GM23338 (cell line): ENCODE measurements at places on chromosomes 3 and 15. TPM values are rescaled to one million over a fixed set of nuclear protein-coding genes. Genes with fewer than 3 reads are reported as not detected.

PLSCR5 gene
- not detected in 2 replicates for total RNA-seq

RLBP1 gene
- total RNA-seq, result not detected in 2 replicates

- DNase-seq, result no peak
- no peaks in the 10 kb centered on the region for H3K4me1 ChIP-seq
- H3K27ac ChIP-seq, result no peak overlapping the region
- no peaks in the 10 kb centered on the region for H3K27me3 ChIP-seq
- no peak overlapping the region for H3K4me3 ChIP-seq
- peaks cover 22% of the 10 kb centered on the region for H3K36me3 ChIP-seq
These were observed 37.6 kb downstream of the MTMR10 start for GRCh38 chr15:30953731-30954378.

SCAANT1 gene
- not detected in 2 replicates for total RNA-seq

GRCh38 chr15:77001966-77002365, 7.0 kb downstream of the PSTPIP1 start:
- no peaks in the 10 kb centered on the region for H3K27me3 ChIP-seq
- no peaks in the 10 kb centered on the region for H3K36me3 ChIP-seq
- H3K27ac ChIP-seq, result no peak overlapping the region
- no peaks in the 10 kb centered on the region for H3K4me1 ChIP-seq
- no peak overlapping the region for H3K4me3 ChIP-seq

GPX1 gene
- total RNA-seq, result 228 and 247 TPM in 2 replicates

UNC13C gene
- total RNA-seq, result 0.03 and 0.58 TPM in 2 replicates

- H3K4me1 ChIP-seq, result no peaks in the 10 kb centered on the region
- DNase-seq, result no peak
- H3K4me3 ChIP-seq, result no peak overlapping the region
- H3K36me3 ChIP-seq, result no peaks in the 10 kb centered on the region
These were observed 27.0 kb downstream of the PDE8A start for GRCh38 chr15:85008474-85009260.

- H3K27me3 ChIP-seq, result no peaks in the 10 kb centered on the region
- no peak overlapping the region for H3K4me3 ChIP-seq
- H3K27ac ChIP-seq, result no peak overlapping the region
- DNase-seq, result no peak
These were observed 60.9 kb upstream of the DIPK2A start for GRCh38 chr3:143910756-143911155.

GRCh38 chr3:162626172-162626571, 1129.6 kb downstream of the OTOL1 start:
- no peak overlapping the region for H3K4me3 ChIP-seq
- no peak overlapping the region for H3K27ac ChIP-seq
- peaks cover 14% of the 10 kb centered on the region; the same call in 1 of the 2 replicates for H3K4me1 ChIP-seq
- DNase-seq, result no peak

GRCh38 chr3:89025185-89025584, 82.2 kb upstream of the EPHA3 start:
- H3K4me3 ChIP-seq, result no peak overlapping the region
- H3K36me3 ChIP-seq, result no peaks in the 10 kb centered on the region
- no peaks in the 10 kb centered on the region for H3K4me1 ChIP-seq
- no peak for DNase-seq
- no peaks in the 10 kb centered on the region for H3K27me3 ChIP-seq
- no peak overlapping the region for H3K27ac ChIP-seq

KIF7 gene
- 13.4 and 20.1 TPM in 2 replicates for total RNA-seq

RHCG gene
- total RNA-seq, result 0.63 TPM in 1 of 2 replicates, not detected in the other

DNA sequence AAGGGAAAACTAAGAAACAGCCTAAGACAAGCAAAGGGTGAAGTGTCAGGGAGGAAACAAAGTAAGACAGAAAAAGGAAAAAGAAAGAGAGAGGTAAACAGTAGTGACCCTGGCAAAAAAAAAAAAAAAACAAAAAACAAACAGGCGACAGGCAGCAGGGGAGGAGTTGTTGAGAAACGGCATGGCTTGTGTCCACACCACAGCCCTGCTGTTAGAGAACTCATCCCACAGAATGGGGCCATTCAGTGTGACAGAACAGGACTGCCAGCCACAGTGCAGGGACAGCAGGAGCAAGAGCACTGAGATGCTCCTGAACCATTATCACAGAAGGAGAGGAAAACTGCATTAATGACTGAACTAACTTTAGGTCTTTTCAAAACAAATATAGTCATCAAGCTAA, 29.7 kb downstream of the MECOM start:
- no peaks in the 10 kb centered on the region for H3K36me3 ChIP-seq
- no peaks in the 10 kb centered on the region for H3K27me3 ChIP-seq
- H3K4me3 ChIP-seq, result no peak overlapping the region

ZNF501 gene
- 6.6 and 8.0 TPM in 2 replicates for total RNA-seq

- H3K27me3 ChIP-seq, result no peaks in the 10 kb centered on the region
These were observed 177.3 kb downstream of the CDIN1 start for GRCh38 chr15:36756707-36757106.

- no peaks in the 10 kb centered on the region for H3K36me3 ChIP-seq
- no peak overlapping the region for H3K27ac ChIP-seq
- H3K4me3 ChIP-seq, result no peak overlapping the region
- H3K27me3 ChIP-seq, result peaks cover 15% of the 10 kb centered on the region
- DNase-seq, result no peak
These were observed 6.8 kb downstream of the TLNRD1 start for GRCh38 chr15:81007428-81008064.

GRCh38 chr15:29465196-29465595, 195.6 kb upstream of the NSMCE3 start:
- H3K27ac ChIP-seq, result no peak overlapping the region
- H3K4me1 ChIP-seq, result peaks cover 8% of the 10 kb centered on the region; the same call in 1 of the 2 replicates
- no peak overlapping the region for H3K4me3 ChIP-seq
- no peaks in the 10 kb centered on the region for H3K36me3 ChIP-seq
- no peaks in the 10 kb centered on the region for H3K27me3 ChIP-seq

- no peak overlapping the region for H3K27ac ChIP-seq
- no peaks in the 10 kb centered on the region for H3K36me3 ChIP-seq
These were observed 785.5 kb upstream of the ARRDC4 start for GRCh38 chr15:97174886-97175540.

SAMMSON gene
- total RNA-seq, result not detected in 2 replicates

STAB1 gene
- total RNA-seq, result 0.90 and 3.0 TPM in 2 replicates

- H3K27ac ChIP-seq, result no peak overlapping the region
- H3K27me3 ChIP-seq, result no peaks in the 10 kb centered on the region
- DNase-seq, result no peak
- H3K4me1 ChIP-seq, result peaks cover 6% of the 10 kb centered on the region; the same call in 1 of the 2 replicates
- H3K4me3 ChIP-seq, result no peak overlapping the region
- peaks cover 8% of the 10 kb centered on the region; the same call in 1 of the 2 replicates for H3K36me3 ChIP-seq
These were observed 32.9 kb upstream of the ALPK3 start for GRCh38 chr15:84784262-84784661.

SORD gene
- total RNA-seq, result 55.0 and 57.2 TPM in 2 replicates

GRCh38 chr3:25678581-25678980, 13.9 kb upstream of the TOP2B start:
- no peaks in the 10 kb centered on the region for H3K36me3 ChIP-seq
- no peak overlapping the region for H3K4me3 ChIP-seq
- DNase-seq, result no peak
- peaks cover 10% of the 10 kb centered on the region; the same call in 1 of the 2 replicates for H3K4me1 ChIP-seq
- H3K27me3 ChIP-seq, result no peaks in the 10 kb centered on the region

PPP1R14D gene
- total RNA-seq, result not detected in 2 replicates

DNA sequence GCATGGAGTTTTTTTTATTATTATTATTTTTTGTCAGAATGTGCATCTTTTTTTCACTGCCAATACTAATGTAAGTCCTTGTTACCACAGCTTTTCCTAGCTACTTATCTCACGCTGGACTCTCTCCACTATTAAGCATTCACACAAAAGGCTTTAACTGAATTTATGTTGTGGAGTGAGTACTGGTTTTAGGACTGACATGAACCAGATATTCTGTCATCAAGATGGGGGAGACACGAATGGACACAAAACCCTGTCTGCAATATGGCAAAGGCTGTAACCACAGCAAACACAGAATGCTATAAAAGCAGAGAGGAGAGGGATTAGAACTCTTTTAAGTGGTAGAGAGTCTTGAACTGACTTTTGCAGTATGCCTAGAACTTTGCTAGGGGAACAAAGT, 592.2 kb upstream of the TBL1XR1 start:
- H3K4me3 ChIP-seq, result no peak overlapping the region
- no peaks in the 10 kb centered on the region for H3K36me3 ChIP-seq
- peaks cover 8% of the 10 kb centered on the region; the same call in 1 of the 2 replicates for H3K4me1 ChIP-seq
- no peak overlapping the region for H3K27ac ChIP-seq
- H3K27me3 ChIP-seq, result no peaks in the 10 kb centered on the region
- DNase-seq, result no peak

AHSG gene
- 0.10 TPM in 1 of 2 replicates, not detected in the other for total RNA-seq

DNA sequence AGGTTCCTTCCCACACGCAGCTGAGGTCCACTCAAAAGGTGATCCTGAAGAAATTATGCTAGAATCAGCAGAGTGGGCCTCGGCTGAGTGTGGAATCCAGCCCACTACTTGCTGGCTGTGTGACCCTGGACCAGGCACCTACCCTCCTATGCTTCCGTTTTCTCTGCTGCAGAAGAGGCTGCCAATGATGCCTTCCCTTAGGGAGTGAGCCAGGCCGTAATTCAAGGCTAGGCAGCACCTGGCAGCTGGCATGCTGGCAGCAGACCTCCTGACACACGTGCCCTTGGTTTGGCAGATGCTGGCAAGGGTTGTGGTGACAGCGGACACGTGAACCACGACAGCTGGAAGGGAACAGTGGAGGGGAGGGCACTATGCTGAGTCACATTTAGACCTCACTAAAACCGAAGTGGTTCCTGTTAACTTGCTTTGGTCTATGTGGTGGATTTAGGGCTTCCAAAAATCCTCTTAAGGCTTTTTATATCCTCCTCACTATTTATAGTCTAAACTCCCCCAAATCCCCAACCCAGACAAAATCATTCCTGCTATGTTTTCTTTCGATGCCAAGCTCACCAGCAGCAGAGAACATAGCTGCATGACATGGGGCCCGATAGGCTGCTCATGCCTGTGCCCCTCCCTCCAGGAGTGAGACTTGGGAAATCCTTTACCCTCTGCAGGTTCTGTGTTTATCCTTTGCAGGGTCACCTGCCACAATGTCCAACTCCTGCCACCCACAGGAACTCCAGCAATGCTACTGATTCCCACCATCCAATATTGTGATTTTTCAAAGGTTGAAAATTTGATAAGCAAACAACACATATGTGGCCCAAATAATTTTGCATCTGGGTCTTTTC, 10.6 kb upstream of the PCSK6 start:
- H3K36me3 ChIP-seq, result no peaks in the 10 kb centered on the region
- no peak overlapping the region for H3K4me3 ChIP-seq
- H3K27ac ChIP-seq, result no peak overlapping the region
- DNase-seq, result no peak
- no peaks in the 10 kb centered on the region for H3K27me3 ChIP-seq

SLC12A8 gene
- 10.1 and 15.9 TPM in 2 replicates for total RNA-seq

- H3K27me3 ChIP-seq, result no peaks in the 10 kb centered on the region
- no peak overlapping the region for H3K4me3 ChIP-seq
- H3K4me1 ChIP-seq, result peaks cover 9% of the 10 kb centered on the region
These were observed 79.0 kb downstream of the SEMA6D start for GRCh38 chr15:47796339-47796738.

GRCh38 chr3:32102289-32102688, 4.1 kb upstream of the GPD1L start:
- H3K36me3 ChIP-seq, result peaks cover 14% of the 10 kb centered on the region
- DNase-seq, result no peak
- H3K27ac ChIP-seq, result no peak overlapping the region
- H3K4me1 ChIP-seq, result no peaks in the 10 kb centered on the region
- H3K4me3 ChIP-seq, result no peak overlapping the region

VEPH1 gene
- 31.8 and 33.8 TPM in 2 replicates for total RNA-seq

DISP2 gene
- total RNA-seq, result 1.0 and 1.3 TPM in 2 replicates

EXD1 gene
- 0.07 TPM in 1 of 2 replicates, not detected in the other for total RNA-seq

GOLGA8R gene
- total RNA-seq, result 0.17 TPM in 1 of 2 replicates, not detected in the other

ABI3BP gene
- total RNA-seq, result 0.39 and 0.42 TPM in 2 replicates

DNA sequence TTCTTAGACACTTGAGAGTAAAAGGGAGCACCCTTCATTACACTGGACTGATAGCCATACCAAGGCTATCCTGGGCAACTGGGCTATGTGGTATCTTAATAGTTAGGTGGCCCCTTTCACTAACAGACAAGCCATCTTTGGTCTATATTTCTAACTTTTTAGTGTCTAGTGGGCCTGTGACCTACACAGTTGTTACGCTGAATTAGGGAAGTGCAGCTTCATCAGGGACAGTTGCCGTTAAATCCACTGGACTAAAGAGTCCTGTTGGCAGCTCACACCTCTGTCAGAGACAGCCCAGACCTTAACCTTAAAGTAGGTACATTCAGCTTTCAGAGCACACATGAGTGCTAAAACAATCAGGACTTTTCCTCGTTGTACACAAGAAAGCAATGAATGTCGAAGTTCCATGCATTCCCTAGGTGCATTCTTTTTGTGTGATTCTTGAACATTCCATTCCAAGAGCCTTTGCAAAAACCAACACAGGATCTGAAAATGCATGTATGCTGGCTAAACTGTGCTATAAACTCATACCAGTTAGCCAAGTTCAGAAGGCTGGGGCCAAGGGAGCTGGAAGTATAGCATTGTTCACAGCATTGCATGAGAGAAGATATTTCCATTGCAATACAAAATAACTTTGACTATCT, 230.2 kb upstream of the EIF1B start:
- no peak overlapping the region for H3K27ac ChIP-seq
- DNase-seq, result peak; percentile 3
- no peaks in the 10 kb centered on the region for H3K27me3 ChIP-seq
- H3K4me3 ChIP-seq, result no peak overlapping the region

SCG5 gene
- total RNA-seq, result 48.1 and 49.2 TPM in 2 replicates

CMTM6 gene
- total RNA-seq, result 78.0 and 123 TPM in 2 replicates

GRCh38 chr3:8964436-8965370, 1.4 kb upstream of the RAD18 start:
- peak overlapping the region; percentile 41 for H3K27ac ChIP-seq
- peaks cover 13% of the 10 kb centered on the region for H3K4me1 ChIP-seq
- peak; percentile 65 for DNase-seq
- H3K27me3 ChIP-seq, result no peaks in the 10 kb centered on the region
- no peak overlapping the region for H3K4me3 ChIP-seq

GRCh38 chr3:34212656-34213055, 414.2 kb downstream of the PDCD6IP start:
- H3K27ac ChIP-seq, result no peak overlapping the region
- no peak overlapping the region for H3K4me3 ChIP-seq
- no peak for DNase-seq

DNA sequence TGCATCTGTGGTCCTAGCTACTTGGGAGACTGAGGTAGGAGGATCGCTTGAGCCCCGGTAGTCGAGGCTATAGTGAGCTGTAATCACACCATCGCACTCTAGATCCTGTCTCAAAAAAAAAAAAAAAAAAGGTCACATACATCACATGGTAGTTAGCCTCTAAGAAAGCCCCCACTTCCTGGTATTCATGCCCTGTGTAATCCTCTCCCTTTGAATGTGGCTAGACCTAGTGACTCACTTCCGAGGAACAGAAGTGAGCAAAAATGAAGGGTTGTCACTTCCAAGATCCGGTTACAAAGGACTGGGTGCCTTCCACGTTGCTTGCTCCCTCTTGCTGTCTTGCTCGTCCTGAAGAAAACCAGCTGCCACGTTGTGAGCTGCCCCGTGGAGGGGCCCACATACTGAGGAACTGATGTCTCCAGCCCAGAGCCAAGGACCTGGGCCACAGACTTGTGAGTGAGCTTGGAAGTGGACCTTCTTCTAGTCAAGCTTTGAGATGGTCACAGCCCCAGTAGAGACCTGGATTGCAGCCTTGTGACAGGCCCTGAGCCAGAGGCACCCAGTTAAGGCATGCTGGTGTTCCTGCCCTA, 12.6 kb upstream of the LCTL start:
- no peaks in the 10 kb centered on the region for H3K27me3 ChIP-seq
- H3K27ac ChIP-seq, result no peak overlapping the region
- no peak for DNase-seq
- no peak overlapping the region for H3K4me3 ChIP-seq
- H3K36me3 ChIP-seq, result no peaks in the 10 kb centered on the region
